CD8-positive, alpha-beta memory T cell (primary cell): ENCODE measurements at places on chromosomes 3 and 15. TPM values are rescaled to one million over a fixed set of nuclear protein-coding genes. Genes with fewer than 3 reads are reported as not detected.
A peak's percentile ranks its signal among the peaks of the same experiment; 100 is the strongest.

KNG1 gene
- total RNA-seq = not detected

- H3K4me3 ChIP-seq = no peak overlapping the region
These were observed 63.7 kb upstream of the SIAH2 start for GRCh38 chr3:150826466-150827282.

DNA sequence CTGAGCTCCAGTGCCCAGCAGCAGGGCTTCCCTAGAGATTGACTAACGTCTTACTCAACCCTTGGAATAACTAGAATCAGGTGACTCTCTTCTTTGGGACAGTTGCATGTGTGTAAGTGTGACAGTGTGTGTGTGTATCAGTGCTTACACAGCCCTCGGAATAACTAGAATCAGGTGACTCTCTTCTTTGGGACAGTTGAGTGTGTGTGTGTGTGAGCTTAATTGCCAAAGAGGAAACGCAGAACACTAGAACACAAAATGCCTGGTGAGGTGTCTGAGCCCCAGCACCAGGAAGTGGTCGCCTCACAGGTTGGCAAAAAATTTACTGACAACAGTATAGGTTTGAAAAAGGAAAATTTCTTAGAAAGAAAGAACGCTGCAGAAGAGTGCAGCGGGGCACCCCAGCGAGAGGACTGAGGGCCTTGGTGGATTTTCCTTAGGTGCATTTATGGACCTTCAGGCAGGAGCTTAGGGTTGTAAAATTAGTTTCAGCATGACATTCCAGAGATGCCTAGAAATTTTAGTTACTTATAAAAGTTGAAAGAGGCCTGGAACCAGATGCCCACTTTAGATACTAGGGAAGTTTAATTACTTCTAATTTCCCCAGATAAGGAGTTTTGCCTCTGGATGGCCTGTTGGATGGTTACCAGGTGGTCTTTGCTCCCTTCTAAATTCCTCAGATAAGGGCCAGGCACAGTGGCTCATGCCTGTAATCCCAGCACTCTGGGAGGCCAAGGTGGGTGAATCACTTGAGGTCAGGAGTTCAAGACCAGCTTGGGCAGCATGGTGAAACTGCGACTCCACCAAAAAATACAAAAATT, 3.7 kb upstream of the WDR82 start:
- no peaks in the 10 kb centered on the region for H3K36me3 ChIP-seq
- peak; percentile 28 for DNase-seq
- H3K27ac ChIP-seq = peak overlapping the region; percentile 7
- peaks cover 51% of the 10 kb centered on the region for H3K4me1 ChIP-seq

GRCh38 chr3:119974656-119975055, 119.6 kb downstream of the GSK3B start:
- no peaks in the 10 kb centered on the region for H3K4me1 ChIP-seq
- no peak overlapping the region for H3K4me3 ChIP-seq
- no peaks in the 10 kb centered on the region for H3K27me3 ChIP-seq
- no peak for DNase-seq
- no peaks in the 10 kb centered on the region for H3K36me3 ChIP-seq
